ENCODE measurements at places on chromosomes 12 and 14.

DNA sequence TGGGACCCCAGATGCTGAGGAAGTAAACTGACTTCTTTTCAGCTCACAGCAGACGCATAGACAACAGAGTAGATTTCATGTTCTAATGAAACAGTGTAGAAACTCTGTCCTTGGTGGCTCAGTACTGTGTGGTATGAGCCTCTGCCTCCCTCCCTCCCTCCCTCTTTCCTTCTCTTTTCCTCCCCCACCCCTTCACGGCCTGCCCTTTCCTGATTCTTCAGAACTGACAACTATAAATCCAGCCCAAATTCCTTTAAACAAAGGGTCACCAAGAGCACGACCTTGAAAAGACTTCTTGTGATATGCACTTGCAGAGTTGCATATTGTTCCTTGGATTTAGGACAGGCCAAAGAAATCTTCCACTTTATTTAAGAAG, 164.0 kb downstream of the ETV6 start:
- no peak for DNase-seq

- no peak for DNase-seq
Measured at GRCh38 chr14:72254202-72254936, 322.1 kb downstream of the RGS6 start.

DNA sequence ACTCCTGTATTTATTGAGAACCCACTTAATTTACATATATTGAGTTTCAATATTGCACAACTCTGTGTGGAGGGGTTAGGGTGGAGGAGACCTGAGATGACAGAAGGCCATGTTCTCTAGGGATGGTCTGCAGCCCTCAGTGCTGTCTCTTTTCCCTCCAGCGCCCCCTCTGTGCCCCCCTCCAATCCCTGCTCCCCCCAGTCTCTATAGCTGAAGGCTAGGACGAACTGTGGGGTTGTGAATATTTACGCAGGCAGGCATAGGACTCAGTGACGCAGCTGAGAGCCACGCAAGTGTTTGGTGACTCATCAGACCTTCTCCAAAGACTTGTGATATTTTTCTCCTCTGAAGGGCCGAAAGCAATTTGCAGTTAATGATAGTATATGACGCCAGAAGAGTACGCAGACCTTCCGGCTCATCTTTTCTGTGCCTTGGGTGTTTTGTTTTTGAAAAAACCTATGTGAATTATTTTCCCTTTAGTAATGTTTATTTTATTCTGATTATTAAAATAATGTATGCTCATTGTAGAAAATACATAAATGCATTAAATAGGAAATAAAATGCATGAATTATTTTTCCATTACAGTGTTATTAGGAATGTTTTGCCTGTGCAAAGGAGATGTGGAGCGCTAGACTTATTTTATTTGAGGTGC, 85.3 kb downstream of the SLC25A47 start:
- DNase-seq = peak; percentile 3

DNA sequence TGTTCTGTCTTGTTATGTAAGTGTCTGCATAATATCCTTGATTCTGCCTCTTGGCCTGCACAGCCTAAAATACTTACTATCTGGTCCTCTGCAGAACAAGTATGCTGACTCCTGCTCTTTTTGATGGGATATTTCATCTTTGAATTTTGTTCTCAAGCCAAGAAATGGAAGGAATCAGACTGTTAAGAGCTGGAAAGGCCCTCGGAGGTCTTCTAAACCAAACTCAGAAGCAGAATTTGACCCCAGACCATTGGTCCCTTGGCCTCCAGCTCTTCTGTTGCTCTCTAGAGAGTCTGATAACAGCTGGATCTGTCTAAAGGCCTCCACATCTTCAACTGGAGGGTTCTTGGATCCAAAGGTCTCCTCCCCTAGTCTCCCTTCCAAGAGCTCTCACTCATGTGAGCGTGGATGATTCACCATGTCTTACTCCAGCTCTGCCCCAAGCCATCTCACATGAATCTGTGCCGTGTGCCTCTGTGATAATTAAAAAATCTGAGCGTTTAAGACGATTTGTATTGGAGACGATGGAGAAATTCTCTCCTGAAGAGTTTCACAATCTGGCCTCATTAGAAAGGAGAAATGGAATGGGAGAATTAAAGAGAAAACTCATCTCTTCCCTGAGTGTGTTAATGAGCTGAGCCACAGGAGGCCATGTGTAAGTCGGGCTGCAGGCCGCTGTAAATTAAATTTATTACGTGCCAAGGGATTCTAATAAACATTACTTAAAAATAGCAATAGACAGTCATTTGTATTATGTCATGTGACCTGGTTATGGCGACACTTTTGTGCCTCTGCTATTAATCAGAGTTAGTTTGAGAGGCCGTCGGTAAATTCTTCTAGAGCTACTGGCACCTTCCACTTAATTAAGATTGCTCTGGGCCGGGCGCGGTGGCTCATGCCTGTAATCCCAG, 15.4 kb upstream of the PRIMA1 start:
- no peak for DNase-seq

DNA sequence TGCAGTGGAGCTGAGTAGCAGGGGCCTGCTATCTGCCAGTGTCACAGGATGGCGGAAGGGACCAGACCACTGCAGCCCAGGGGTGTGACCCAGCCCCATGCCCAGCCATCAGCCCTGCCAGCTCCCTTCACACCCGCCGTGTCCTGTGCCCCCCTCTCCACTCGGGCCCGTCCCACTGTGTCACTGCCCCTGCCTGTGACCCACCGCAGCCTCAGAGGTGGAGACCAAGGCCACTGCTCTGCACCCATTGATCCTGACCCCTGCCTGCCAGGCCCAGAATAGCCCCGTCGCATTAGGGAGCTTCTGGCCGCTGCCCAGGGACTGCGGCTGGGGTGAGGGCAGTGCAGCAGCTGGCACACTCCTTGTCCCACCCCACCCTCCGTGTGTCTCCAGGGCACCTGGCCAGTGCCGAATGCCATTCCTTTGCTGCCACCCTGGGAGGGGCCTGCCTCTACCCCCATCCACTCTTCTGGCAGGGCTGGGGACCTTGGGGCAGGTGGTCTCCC, 2.1 kb upstream of the CRIP2 start:
- DNase-seq = no peak

DNA sequence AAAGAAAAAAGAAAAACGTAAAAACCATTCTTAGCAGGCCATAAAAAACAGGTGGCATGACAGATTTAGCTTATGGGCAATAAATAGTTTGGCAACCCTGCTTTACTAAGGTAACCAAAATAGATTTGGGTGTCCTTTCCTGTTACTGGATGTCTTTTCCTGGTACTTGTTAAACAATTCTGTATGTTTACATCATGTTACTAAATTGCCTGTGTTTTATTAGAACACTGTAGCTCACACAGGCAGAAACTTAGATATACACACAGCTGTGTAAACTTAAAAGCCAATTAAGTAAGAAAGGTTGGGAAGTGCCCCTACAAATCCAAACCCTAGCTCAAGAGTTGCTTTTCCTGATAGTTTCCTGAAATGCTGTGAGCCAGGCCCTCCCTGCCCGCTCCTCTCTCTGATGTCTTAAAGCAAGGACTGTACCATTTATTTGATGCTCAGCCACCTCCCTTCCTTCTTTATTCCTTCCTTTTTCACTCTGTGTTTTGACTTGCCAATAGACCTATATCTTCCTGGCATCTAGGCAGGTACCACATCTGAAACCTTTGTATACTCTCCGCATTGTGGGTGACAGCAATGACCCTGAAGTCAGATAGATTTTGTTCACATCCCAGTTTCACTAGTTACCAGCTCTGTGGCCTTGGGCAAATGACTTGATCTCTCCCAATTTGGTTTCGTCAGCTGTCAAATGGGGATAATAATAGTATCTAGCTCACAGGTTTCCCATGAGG, 3.7 kb upstream of the CAMKK2 start:
- no peak for DNase-seq

GRCh38 chr14:94649543-94650443, 37.6 kb downstream of the SERPINA3 start:
- no peak for DNase-seq
